ENCODE measurements at places on chromosomes 7 and 10.

DNA sequence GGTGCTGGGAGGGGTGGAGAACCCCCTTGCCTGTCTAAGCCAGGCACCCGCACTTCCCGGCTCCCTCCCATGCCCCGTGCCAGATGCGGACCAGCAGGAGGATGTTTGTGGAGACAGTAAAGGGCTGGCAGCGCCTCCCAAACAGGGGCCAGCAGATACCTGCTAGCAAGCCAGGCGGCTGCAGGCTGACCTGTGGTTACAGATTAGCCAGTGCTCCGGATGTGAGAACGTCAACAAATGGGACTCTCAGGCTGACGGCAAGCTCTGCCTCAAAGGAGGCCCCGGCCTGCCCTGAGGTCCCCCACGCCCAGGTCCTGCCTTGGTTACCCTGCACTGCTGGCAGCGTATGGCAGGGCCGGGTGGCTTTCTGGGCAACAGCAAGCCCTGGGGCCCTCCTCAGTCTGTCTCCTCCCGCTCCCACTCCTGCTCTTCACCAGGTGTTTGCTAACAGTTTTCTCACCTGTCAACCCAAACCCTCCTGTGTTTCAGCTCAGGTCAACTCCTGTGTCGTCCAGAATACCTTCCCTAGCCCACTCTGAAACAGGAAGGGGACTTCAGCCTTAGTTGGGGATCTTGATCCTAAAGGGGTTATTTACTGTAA is 85.4 kb downstream of the NEURL1 start:
- DNase-seq: no peak

- no peak for DNase-seq
Measured at GRCh38 chr10:51000976-51001375, 73.3 kb upstream of the PRKG1 start.

- DNase-seq: no peak
Measured at GRCh38 chr10:131127610-131128009, 183.9 kb downstream of the TCERG1L start.

DNA sequence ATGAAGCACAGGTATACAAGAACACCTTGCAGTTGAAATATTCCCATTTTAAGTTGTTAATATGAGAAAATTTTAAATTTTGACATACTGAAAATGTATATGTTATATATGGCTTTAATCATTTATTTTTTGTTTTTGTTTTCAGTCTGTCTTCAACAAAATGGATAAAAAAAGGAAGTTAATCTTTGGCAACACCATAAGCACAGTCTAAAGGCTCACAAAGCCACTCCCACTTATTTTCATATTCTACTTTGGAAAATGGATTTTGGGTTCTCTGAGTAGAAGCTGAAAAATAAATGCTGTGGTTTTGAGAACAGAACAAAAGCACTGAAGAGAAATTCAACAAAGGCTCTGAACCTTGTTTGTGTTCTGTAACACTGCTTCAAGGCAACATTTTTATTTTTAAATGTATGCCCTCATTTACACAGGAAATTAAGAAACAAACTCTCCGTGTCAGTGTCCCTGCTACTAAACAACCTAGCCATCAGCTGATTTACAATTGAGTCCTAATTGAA is 81.3 kb upstream of the LRRN3 start:
- no peak for DNase-seq

- DNase-seq: no peak
Measured at GRCh38 chr7:139118234-139118804, 8.8 kb upstream of the ZC3HAV1 start.

DNA sequence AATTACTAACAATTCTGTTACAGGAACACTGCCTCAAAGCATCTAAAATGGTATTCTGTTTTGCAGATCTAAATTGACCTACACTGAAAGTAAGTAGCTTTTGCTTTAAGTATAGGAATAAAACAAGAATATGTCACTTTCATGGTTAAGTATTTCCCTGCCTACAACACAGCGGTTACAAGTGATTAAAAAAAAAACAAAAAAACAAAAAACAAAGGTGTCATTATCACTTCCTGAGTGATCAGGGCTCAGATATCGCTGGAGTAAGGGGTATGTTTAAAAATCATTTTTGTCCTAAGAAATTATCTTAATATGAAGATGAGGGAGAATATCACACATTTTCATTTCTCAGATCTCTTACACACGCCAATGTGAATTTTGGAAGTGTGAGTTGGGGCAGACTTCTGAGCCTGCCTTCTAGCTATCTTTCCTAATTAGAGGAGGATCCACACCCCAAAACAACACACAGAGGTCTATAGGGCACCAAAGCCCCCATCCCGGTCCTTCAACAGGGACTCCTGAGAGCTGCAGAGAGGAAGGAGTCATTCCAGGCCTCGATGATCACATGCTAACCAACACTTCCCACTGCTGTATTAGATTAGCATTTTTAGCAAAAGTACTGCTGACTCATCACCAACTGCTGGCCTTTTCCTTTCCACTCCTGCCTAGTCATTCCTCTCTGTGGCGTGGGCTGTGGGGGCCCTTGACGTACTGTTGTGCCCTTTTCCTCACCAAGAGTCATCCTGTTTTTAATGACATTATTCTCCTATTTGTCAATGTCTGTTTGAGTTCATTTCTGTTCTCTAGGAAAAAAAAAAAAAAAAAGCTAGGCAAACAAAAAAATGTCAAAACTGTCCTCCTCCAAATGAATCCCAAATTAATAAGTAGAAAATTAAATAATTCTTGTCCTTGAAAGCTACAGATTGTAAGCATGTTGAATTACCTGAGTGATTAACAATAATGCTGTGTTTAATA is 31.2 kb downstream of the PRTFDC1 start:
- DNase-seq: peak; percentile 3

DNA sequence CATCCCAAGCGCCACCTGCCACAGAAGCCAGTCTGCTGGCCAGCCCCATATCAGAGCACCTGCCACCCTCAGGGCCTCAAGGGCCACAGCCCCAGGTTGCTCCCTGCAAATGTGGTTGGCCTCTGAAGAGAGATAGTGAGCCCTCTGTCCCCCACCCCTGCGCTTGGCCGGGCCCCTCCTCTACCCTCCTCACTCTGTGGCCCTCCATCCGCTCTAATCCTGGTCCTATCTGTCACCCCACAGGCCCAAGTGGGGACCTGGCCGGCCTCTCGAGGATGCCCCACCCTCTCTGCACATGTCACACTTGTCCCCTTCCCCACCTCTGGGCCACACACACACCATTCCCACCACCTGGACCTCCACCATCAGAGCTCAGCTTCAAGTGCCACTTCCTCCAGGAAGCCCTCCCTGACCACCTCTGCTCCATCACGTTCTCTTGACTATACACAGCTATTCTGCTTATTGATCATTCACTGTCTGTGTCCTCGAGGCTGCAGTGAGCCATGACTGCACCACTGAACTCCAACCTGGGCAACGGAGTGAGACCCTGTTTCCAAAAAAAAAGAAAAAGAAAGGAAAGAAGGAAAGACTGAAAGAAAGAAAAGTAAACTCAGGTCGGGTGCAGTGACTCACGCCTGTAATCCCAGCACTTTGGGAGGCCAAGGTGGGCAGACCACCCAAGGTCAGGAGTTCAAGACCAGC is 42.4 kb downstream of the TNRC18 start:
- DNase-seq: no peak

- DNase-seq: no peak
Measured at GRCh38 chr10:70340137-70340536, 42.3 kb downstream of the LRRC20 start.

- DNase-seq: no peak
Measured at GRCh38 chr10:91307489-91307888, 87.0 kb downstream of the PCGF5 start.

DNA sequence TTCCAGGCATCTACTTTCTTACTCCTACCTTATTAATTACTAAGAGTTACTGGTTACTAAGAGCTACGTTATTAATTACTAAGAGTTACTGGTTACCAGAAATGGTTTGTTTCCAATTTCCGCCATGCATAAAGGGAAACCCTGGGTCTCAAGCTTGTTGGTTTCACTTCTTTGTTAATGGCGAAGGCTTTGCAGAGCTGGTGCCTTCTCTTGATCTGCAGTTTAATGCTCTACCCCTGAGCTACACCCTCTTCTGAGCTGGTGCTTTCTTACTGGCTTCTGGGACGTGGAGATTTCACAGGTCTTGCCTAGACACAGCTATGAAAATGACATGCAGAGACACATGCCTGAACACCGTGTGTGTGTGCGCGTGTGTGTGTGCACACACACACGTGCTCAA is 560 bp downstream of the CPA4 start:
- DNase-seq: no peak

GRCh38 chr10:113397047-113397446 is 155.8 kb upstream of the HABP2 start:
- DNase-seq: no peak

GRCh38 chr7:50711271-50712175 is 71.2 kb downstream of the GRB10 start:
- no peak for DNase-seq

GRCh38 chr7:30012757-30013156 is 13.7 kb downstream of the FKBP14 start:
- no peak for DNase-seq

GRCh38 chr7:2934211-2934731 is 90.2 kb upstream of the GNA12 start:
- no peak for DNase-seq

DNA sequence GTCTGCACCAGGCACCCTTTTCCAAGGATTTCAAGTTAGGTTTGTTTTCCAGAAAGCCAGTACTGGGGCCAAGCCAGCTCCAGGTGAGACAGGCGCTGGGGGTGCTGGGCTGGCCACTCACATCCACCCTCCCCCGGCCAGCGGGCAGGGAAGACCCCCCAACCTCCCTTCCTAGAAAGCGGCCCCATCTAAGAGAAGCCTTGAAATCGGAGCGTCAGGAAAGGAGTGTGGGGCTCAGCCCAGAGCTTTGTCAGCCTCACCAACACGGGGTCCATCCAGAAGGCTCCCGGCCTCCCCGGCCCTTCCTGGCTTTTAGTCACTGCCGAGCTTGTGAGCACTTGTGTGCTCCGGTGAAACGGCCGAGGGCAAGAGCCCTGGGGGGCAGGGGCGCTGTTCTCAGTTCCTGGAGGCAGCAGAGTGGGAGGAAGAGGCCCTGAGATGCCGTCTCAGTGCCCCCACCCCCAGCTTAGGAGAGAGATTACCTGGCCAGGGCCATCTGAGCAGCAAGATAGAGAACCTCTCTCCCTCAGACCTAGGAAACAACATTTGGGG is 39.6 kb downstream of the PDGFA start:
- no peak for DNase-seq

DNA sequence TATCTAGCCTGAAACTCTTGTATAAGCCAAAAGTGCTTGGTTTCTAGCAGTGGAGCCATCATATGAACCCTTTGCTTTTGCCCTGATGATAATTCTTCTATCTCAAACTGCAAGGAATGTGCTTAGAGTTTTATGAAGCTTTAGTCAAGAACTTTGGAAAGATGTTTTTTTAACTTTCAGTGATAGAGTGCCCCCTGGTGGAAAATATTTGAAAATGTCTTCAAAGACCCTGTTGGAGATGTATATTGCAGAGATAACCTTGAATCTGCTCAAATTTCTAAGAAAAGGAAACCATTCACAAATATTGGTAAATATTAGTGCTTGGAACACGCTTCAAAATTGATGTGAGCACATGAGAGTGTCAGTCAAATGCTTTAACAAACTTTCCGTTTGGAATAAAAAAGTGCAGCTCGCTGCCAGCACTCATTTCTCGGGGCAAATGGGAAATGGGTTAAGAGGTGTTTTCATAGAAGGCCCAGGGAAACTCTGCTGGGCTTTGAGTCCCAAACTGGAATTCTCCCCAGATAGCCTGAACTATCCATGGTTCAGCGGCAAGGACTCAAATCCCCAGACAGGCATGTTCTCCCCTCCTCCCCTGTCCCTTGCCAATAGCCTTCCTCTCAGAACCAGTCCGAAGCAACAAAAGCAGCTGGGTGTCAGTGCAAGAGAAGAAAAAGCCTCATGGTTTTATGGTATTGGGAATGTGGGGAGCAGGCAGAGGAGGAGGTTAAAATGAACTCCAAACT is 129.3 kb downstream of the MYOF start:
- no peak for DNase-seq

- no peak for DNase-seq
Measured at GRCh38 chr10:110411047-110411410, 86.7 kb upstream of the DUSP5 start.

DNA sequence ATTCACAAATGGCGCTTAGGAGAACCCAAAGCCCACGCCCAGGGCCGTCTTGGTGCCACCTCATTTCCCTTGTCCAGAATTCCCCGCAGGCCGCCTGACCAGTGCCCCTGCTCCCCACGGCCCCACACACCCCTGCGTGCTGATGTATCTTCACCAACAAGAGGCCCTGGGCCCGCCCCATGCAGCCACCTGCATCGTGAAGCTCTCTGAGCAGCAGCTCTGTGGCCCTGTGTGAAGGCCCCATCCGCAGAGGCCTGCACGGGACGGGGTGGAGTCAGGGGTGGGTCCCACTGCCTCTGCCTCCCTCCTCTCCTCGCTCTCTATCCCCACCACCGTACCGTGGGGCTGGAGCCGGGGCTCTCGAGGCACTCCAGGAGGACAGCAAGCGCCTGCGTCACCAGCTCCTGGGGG is 14.7 kb downstream of the BRAT1 start:
- no peak for DNase-seq

DNA sequence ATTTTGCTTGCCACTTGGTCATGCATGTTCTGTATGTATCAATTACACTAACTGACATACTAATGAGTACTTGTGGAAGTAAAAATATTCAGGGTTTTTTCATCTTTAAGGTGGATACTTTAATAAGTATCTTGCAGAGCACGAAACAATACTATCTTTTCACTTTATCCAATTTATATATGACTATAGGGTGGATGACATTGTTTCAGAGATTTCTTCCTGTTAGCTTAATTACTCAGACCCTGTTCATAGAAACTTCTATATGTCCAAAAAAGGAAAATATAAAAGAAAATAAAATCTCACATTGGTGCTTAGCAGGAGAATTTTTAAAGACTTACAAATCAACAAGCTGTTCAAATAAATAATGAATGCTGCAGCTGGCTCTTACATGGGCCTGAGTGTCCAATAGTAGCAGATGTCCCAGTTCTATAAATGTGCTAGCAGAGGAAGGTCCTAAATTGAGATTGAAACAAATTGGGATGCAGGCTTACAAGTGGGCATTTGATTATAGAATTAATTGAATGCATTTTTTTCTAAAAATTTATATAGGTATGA is 91.5 kb upstream of the THSD7A start:
- no peak for DNase-seq

DNA sequence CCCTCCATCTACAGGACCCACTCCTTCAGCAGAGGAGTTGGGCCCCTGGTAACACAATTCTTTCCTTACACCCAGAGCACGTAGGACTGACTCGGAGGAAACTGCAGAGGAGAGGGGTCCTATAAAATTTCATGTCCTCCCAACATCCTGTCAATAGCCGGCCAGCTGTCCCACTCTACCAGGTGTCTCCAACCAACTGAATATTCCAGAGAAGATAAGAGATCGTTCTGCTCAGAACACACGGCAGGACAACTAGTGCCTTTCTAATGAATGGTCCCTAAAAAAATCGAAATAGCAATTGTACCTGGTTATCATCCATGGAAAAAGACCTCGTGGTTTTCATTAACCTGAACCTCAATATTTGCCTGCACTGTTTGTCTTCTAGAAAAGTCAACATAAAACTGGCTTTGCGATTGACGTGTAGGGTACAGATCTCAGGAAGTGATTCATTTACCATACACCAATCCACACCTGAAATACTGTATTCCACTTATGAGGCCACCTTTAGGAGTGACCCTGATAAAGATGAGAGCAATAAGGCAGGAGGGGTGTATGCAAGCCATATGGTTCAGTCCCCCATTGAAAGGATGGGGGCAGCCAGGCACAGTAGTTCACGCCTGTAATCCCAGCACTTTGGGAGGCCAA is 111.7 kb downstream of the PARP12 start:
- DNase-seq: no peak

Measured in activated naive CD8-positive, alpha-beta T cell treated with anti-CD3 and anti-CD28 coated beads, Interleukin-2, amount 50 U/mL, for 16 hours (primary cell).